M059J (cell line): ENCODE measurements at places on chromosomes 5 and 9.

DNA sequence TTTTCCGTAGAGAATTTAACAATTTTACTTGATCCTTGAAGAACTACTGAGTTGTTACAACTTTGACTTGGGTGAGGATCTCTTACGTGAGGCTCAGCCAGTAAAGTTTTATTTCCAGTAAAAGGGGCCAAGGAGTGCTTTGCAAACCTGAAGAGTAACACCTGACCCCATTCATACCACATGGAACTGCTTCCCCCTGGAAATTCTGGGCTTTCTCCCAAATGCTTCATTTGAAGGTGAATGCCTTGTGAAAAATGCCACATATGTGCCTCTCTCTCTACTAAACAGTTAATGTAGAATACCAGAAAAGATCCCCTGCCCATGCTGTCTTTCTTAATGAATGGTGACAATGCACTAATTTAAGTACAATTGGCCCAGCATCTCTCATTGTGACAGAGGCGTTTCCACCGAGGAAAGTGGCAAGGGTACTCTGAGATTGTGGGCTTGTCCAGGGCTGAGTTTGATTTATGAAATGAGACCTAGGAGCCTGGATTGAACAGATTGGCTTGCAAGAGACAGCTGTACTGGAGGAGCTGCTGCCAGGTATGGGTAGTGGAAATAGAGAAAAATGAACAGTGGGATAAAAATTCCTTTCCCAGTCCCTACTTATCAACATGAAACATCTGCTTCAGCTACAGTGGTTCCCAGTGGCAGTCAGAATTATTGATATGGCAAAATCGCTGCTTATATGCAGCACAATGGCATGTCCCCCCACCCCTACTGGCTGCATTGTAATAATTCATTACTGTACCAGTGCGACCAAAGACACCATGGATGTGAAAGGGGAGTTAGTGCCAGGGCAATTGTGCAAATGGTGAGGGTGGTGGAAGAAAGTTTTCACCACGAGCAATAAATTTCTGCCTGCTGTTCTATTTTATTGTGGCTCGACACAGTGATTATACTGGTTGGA lies 843.7 kb upstream of the WWC1 start:
- no peak for DNase-seq

DNA sequence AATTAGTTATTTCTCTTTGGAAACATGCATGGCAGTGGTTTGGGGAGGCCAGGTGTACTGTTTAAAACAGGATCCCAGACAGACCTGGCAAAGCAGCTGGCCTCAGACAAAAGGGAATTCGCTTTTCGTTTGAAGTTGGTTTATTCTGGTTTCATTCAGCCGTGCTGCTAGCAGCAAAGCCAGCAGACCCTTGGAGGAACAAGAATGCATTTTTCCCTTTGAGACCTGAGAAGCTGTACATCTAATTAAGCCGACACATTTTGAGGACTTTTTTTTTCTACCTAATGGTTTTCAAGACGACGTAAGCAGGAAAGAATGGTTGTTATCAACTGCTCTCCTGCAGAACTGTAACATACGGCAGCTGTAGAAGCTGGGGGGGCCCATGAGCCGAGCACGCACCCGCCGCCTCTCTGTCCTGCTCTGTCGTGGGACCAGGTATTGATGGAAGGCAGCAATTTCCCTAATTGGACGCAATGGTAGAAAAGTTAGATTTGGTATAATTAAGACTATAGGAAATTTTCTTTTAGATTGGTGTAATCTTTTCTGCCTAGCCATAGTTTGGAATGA lies 13.6 kb downstream of the PLEKHG4B start:
- DNase-seq, result no peak

DNA sequence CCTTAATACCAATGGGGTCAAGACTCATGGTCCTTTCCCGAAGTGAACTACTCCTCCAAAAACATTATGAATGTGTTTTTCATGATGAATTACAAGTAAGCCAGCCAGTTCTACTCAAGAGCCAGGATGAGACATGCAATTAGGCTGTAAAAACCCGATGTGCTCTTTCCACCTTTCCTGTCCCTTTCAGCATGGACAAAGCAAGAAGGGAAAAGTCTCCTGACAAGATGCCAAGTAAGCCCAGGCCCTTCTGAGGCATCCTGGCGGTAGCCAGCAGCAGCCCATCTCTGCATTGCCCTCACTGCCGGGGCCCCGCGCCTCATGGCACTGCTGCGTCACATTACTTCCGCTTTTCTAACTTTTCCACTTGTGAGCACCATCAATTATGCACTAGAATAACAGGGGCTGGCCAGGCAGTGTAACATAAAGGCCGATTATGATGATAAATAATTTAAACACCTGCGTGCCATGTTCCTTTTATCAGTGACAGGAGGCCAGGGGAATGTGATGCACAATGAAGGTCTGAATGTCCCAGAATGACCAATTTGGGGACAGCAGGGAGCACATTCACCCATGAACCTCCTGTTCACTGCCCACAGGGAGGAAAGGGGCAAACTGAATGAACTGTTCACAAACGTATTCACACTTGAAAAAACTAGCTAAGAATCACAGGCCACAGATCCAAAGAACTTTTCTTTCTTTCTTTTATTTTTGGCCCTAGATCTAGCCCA lies 37.4 kb downstream of the EFNA5 start:
- peak; percentile 17 for DNase-seq

GRCh38 chr5:113050721-113051382 lies 74.3 kb downstream of the DCP2 start:
- DNase-seq, result peak; percentile 82

DNA sequence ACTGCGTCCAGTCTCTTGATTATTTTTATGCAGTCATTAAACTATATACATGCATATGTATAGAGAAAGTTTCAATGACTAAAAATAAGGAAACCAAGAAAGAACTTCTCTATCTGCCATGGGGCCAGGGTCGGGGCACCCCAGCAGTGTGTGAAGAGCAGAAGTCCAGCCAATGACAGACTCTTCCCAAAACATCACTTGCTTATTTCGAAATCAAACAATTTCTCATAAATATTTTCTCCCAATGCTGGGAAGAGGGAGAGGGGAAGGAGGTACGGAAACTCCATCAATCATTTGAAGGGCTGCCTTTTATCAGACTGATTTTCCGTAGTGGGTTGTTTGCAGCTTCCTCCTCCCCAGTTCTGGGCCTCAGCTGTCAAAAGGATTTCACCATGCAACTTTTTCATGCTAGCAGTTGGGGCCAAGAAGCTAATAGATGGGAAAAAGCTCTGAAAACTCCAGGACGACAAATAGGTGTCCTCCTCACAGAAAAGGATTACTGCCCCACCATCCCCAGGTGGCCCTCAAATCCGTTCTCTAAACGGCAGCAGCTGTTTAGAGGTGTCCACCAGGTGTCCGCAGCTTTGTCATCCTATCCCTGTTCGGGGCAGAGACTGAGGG lies 617 bp upstream of the FPGS start:
- DNase-seq, result no peak
